ENCODE measurements at places on chromosomes 2 and 18.
A peak's percentile ranks its signal among the peaks of the same experiment; 100 is the strongest.

GRCh38 chr2:223674998-223675609 lies 72.9 kb upstream of the SCG2 start:
- DNase-seq, result no peak

- DNase-seq, result no peak
These were observed 208.0 kb upstream of the KCNH7 start for GRCh38 chr2:163046615-163047014.

- no peak for DNase-seq
These were observed 15.3 kb downstream of the PELI1 start for GRCh38 chr2:64128943-64129391.

DNA sequence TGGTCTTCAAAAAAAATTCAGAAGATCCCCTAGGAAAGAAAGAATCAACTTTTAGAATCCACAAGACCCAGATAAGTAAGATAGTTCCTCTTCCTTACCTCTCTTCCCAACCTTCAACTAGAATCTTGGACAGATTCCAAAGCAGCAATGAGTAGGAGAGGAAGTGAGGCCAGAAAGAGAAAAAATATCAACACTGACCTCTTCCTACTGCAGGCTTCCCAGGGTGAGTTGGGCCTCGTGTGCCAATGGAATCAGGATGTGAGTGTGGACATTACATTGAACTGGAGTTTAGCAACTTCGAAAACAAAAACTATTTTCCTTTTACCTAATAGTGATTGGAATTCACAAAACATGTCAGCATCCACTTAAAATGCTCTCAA lies 102.5 kb upstream of the PIEZO2 start:
- DNase-seq, result no peak

GRCh38 chr18:44265437-44265836 lies 415.3 kb upstream of the SETBP1 start:
- DNase-seq, result no peak

GRCh38 chr2:209788925-209789324 lies 17.3 kb downstream of the UNC80 start:
- no peak for DNase-seq

- peak; percentile 84 for DNase-seq
These were observed 36.4 kb downstream of the RAMP1 start for GRCh38 chr2:237895544-237896506.

- no peak for DNase-seq
These were observed 26.4 kb upstream of the PGAP1 start for GRCh38 chr2:196952936-196953335.

GRCh38 chr2:10079870-10080535 lies at the start of gene CYS1:
Gene CYS1 (minus strand): TSS chr2:10080411. CDS start chr2:10080223, 188 bp downstream.
- DNase-seq, result peak; percentile 64

DNA sequence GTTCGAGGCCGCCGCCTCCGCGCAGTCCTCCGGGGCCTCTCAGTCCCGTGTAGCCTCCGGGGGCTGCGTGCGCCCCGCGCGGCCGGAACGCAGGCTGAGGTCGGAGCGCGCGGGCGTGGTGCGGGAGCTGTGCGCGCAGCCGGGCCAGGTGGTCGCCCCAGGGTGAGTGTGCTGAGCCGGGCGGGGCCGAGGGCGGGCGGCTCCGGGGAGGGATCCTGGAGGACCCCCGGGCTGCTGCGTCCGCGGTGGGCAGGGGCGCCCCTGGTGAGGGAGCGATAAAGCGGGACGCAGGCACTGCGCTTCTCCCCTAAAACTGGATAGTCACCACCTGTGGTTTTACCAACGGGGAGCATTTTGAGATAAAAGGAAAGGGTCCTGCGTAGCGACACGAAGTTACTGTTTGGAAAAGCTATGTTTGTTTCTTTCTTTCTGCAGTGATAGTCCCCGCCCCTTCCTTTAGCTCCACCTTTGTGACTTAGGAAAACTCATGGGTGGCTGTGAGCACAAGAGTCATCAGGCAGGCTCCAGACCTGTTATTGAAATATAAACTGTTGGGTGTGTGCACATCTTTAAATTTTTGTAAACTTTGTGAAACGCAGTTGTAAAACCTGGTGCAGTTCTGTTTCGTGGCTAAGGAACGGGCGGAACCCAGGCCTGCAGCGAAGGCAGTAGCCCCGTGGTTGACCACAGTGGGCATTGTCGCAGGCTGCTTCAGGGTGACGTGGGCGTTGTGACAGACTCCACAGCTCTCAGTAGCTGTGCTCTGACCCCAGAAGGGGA lies 687 bp downstream of the CTDP1 start:
- peak; percentile 19 for DNase-seq

GRCh38 chr2:59019566-59020159 lies 778.5 kb upstream of the FANCL start:
- no peak for DNase-seq
